ENCODE measurements at places on chromosomes 13 and 19.

GRCh38 chr13:74145249-74145975 lies 11.2 kb upstream of the KLF12 start:
- DNase-seq: no peak

GRCh38 chr13:84821261-84821660 lies 939.0 kb upstream of the SLITRK1 start:
- no peak for DNase-seq

DNA sequence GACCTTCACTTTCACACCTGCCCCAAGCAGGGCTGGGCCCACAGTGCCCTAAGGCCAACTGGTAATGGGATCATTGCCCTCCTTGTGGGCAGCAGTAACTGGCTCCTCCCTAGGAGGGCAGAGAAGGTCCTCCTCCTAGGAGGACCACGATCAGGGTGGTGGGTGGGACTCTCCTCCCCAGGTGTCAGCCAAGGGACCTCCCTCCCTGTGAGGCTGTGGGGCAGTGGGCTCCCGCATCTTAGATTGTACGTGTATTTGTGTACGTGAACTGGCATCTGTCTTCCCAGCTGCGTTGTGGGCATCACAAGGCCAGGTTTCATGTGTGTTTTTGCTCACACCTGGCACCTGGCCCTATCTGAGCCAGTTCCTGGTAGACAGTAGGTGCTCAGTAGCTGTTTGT lies 111.8 kb downstream of the SOX1 start:
- DNase-seq: no peak

GRCh38 chr19:22472180-22472637 lies 50.1 kb upstream of the ZNF98 start:
- no peak for DNase-seq

GRCh38 chr13:73336773-73337172 lies 278.0 kb downstream of the KLF5 start:
- no peak for DNase-seq

- no peak for DNase-seq
These were observed 9.9 kb upstream of the EHD2 start for GRCh38 chr19:47703301-47703700.

- DNase-seq: peak; percentile 16
These were observed 84.8 kb downstream of the PCDH17 start for GRCh38 chr13:57716295-57716694.

DNA sequence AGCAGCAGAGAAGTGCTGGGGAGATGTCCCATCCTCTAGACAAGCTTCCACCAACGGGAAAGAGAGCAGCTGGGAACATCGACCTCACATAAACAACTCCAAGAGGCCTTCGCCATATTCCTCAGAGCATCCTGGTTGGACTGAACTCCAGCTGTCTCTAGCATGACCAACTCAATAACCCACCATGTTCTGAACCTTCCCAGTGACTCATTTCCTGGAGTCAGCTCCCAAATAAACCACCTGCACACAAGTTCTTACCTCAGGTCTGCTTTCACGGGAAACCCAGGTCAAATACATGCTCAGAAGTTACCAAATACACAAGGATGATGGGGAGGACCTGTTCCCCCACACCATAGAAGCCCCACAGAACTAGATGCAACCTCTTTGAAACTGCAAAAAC lies 878.5 kb downstream of the UQCRFS1 start:
- no peak for DNase-seq

GRCh38 chr19:3450796-3451411 lies 29.4 kb downstream of the SMIM24 start:
- no peak for DNase-seq

DNA sequence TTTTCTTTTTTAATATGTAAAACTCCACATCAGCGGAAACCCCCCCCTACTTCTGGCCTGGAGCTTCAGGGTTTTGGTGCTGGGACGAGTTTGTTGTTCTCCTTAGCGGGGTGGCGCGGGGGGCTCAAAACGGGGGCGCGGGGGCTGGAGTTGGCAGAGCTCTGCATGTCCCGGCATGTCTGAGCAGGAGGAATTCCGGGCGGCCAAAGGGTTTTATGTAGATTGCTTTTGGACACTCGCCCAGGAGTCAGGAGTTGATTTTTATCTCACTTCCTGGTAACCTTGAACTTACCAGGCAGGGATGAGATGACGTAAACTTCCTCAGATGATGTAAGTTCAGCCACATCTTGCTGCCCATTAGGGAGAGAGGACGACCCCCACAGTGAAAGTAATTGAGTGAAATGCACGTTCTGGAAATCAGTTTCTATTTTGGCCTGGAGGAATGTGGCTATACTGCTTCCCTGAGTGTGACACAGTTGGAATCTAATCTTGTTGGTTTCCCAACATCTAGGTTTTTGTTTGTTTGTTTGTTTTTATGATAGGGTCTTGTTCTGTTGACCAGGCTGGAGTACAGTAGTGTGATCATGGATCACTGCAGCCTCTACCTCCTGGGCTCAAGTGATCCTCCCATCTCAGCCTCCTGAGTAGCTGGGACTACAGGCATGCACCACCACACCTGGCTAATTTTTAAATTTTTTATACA lies 21.0 kb upstream of the GDF15 start:
- DNase-seq: peak; percentile 26

DNA sequence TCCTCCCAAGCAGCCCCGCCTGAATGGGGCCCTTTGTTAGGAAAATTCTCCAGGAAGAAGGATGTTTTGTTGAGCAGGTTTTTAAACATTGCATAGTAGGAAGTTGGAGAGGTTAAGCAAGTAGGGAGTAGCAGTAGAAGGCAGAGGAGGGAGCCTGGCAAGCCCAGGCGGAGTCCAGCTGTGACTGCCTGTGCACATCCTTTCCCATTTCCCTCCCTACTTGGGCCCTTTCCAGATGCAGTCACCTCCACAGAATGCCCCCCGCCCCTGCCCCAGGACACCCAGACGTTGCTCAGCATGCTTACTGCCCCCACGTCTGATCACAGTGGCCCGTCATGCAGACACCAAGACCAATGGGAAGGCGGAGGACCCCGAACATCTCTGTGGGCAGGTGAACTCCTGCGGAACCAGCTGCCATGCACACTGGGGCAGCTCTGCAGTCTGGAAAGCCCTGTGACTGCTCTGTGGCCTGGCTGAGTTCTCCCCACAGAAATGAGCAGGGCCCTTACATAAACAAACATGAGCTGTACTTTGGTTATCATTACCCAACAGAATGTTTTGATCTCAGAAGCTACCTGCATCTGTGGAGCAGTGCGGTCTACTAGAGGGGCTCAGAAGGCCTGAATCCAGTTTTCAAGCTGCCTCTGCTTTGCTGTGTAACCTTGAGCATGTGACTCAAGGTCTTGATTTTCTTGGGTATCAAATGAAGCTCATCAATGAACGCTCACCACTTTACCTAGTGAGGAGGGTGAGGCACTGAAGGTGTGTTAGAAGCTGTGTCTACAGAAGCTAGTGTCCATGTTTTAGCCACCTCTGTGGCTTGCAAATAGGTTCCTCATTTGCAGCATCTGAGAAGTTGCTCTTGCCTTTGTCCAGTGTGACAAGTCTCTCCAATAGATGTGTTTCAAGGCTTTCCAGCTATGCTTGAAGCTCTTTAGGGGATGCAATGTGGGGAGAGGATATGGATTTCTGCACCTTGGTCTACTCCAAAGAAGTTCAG lies 84.2 kb downstream of the TNFRSF19 start:
- DNase-seq: no peak

DNA sequence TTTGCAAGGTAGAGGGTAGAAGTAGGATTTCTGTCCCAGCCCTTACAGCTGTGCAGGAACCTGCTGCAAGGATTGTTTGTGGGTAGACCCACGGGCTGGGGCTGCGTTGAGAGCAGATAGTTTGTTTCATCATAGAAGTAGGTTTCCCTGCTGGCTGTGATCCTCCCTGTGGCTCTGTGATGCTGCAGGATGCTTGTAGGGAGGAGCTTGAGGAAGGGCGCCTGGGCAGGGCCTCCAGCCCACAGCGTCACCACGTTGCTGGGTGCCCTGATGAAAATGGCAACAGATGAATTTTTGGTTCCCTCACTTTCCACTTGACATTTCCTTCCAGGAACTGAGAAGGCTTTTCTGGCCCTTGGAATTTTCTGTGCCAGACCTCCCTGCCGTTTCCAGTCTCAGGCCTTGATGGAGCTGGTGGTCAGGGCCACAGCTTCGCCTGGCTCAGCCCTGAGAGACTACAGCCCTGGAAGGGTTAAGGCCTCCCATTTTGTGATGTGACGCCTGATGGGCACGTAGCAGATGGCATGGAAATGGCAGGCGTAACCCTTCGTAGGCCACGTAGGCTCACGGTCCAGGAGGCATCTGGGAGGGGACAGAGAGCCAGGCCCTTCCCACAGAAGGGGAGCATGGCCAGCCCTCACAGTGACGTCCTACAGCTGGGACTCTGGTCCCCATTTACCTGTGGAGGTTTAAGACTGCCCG lies 42.2 kb downstream of the GATAD2A start:
- DNase-seq: no peak

GRCh38 chr13:20119960-20120359 lies 40.9 kb downstream of the GJA3 start:
- DNase-seq: no peak

DNA sequence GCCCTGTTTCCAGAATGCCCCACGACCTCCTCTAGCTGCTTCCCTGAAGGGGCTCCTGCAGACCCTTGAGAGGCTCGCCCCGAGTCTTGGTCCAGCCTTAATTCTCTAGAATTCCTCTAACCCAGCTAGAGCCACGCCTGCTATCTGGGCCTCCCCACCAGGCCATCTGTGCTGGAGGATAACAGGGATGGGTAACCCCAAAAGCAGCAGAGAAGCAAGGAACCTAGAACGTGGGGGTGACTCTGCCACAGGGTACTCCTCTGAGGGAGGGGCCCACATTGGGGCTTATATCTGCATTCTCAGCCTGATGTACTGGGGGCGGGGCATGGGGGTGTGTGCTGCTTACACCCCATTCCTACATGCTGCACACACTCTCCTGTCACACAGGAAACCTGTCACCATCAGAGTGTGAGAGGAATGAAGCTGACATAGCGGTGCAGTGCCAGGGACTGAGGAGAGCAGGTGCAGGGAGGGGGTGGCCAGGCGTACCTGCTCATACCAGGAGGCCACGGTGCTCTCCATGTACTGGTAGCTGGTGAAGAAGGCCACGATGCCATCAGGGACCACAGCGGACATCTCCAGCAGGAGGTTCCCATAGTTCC lies 13.8 kb downstream of the KLC3 start:
- no peak for DNase-seq

- DNase-seq: no peak
These were observed 54.2 kb downstream of the KDM4B start for GRCh38 chr19:5023128-5023571.

DNA sequence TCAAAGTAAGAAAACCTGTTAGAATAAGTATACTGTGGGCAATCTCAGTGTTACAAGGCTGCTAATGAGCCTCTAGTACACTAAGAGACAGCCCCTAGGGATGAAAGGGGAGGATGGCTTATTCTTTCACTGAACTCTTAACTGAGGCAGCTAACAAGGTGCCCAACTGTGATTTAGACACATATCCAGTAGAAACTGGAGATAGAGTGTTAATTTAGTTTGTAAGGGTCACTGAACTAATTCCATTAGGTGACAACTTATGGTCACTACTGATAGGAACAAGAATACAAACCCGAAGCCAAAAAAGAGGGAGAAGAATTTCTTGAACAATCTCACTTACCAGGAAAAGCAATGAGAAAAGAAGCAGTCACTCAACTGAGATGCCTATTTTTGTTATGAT lies 1010.6 kb downstream of the PCDH9 start:
- DNase-seq: no peak

GRCh38 chr13:59444210-59444857 lies 719.4 kb downstream of the DIAPH3 start:
- no peak for DNase-seq

- DNase-seq: no peak
These were observed 12.1 kb upstream of the PEX11G start for GRCh38 chr19:7500811-7501450.

DNA sequence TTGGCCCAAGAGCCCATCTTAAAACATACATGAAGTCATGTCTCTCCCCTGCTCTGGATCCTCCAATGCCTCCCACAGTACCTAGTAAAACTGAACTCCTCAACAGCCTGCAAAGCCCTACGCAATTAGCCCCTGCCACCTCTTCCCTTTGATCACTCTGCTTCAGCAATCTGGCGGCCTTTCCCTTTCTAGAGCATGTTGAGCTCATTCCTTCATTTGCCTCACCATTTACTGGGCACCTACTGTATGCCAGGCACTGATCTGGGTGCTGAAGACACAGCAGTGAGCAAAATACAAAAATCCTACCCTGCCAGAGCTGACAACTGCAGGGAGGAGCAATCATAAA lies 2.9 kb downstream of the KEAP1 start:
- no peak for DNase-seq

DNA sequence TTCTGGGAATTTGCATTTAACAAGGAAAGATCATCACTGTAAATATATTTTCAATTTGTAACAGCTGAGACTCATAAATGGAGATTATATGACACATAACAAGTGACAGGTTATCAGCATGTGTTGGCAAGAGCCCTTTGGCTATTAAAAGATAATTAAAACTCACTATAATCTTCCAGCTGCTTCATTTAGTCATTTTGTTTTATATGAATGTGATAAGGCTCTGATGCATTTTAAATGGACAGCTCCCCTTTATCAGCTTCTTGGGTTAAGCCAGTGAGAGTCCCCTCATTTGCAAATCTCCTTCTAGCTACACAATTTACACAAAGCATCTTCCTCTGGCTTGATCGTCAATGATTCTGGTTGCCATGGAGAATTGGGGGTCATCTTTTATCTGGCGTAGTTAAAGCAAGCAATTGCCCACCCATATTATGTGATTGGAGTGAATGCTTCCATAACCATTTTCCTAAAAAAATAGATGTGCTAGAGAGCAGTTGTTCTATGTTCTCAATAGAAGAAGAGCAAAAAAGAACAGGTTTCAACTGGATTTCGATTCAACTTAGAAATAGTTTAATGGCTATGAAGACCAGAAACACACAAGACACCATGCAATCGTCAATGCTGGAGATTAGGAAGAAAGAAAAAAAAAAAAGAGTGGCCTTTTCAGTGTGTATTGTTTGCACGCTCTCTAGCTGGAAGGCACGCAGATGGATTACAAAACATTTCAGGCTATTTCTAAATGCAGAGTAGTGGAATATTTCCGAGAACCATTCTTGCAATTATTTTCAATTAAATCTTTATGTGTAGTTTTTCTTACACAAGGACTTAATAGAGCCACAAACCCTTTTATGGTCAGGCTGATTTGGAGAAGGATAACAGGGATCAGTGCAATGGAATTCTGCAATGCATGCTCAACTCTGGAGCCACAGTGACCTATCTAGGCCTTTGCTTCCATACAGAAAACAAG lies 27.4 kb downstream of the STARD13 start:
- DNase-seq: no peak

DNA sequence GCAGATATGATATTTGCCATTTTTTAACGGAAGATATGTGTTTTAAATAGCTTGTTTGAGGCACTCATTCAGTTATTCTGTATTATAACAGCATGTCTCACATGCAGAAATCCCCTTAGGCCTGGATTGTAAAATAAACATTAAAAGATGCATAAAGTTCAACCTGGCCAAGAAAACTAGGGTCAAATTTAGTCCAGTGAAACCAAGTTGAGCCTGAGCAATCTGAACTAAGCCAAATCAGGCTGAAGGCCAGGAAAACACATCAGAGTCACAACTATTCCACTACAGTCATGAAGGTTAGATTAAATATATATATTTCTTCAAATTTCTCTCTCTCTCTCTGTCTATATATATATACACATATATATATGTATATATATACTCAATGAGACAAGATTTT lies 504.8 kb downstream of the SLITRK1 start:
- DNase-seq: no peak

All from AML-193 (cell line).